Stimulated activated CD8-positive, alpha-beta memory T cell treated with anti-CD3 and anti-CD28 coated beads, Interleukin-7, amount 100 ng/mL, for 4 hours (primary cell): ENCODE measurements at places on chromosomes 5 and 9.

DNA sequence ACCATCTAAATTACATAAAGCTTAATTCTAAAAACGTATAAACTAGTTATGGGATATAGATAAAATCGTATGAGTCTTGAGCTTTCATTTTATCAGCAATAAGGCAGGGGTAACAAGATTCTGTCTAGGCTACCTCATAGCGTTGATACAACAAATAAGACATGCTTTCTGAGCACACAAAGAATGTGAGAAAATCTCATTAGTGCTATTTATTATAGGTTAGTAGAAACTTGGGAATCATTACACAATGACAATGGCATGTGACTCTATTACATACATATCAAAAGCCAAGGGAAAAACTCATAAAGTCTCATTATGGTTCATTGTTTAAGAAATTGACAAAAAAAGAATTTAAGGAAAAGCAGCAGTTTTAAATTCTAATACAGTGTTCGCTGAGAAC, 448.6 kb downstream of the PLK2 start:
- DNase-seq: no peak

DNA sequence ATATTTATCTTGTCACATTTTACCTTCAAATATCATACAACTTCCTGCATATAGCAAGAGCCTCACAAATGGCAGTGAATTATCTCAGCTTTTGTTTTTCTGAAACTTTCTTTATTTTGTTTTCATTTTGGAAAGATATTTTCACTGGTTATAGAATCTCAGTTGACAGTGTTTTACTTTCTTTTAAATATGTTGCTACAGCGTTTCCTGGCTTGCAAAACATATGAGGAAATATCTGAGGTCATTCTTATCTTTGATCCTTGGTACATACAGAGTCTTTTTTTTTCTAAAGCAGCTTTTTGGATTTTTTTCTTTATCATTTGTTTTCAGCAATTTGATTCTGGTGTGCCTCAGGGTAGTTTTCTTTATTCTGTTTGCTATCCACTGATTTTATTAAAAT, 77.6 kb upstream of the CEP78 start:
- DNase-seq: no peak

DNA sequence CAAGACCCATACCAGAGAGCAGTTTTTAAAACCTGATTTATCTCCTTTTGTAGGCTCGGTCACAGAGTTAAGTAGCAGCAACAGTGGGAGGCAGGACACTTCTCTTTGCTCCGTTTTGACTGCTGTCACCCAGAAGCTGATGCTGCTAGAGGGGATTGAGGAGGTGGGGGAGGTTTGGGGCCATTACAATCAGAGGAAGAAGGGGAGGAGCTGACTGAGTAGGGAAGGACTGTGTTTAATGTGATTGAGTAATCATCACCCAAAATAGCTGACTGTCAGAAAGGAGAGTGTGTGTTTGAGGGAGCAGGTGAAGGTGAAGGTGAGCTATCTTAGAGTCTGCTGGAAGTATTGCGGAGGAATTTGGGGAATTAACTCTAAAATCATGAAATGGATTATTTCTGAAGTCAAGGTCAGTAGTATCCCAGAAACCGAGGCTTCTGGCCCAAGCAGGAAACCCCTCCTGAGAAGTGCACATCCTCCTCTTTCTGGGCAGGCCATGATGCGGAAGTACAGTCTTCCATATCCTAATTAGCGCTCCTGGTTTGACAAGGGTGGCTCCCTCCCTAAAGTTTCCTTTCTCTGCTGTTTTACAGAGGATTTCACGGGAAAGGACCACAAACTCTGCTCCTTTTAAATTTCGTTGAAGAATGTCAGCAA, 214.9 kb downstream of the PLK2 start:
- DNase-seq: no peak

DNA sequence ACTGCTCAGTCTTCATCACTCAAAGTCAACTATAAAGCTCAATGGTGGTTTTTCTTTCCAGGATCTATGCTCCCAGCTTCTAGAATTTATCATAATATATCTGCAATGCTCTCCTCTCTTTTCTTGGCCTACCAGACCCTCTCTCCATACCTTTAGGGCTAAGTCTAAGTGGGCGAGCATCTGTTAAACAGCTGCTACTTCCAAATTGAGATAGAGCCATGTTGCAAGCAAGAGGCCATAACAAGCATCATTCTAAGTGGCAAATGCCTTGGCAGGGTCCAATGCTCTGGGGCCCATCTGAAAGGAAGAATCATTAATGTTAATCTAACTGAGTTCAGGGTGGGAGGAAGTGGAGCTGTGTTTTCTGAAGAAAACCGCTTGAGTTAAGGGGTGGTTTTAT, 324.0 kb downstream of the TLR4 start:
- DNase-seq: no peak

- no peak for DNase-seq
Measured at GRCh38 chr5:2111569-2112105, 228.9 kb upstream of the IRX4 start.

GRCh38 chr5:180596668-180597231, 5.5 kb upstream of the SCGB3A1 start:
- DNase-seq: no peak

DNA sequence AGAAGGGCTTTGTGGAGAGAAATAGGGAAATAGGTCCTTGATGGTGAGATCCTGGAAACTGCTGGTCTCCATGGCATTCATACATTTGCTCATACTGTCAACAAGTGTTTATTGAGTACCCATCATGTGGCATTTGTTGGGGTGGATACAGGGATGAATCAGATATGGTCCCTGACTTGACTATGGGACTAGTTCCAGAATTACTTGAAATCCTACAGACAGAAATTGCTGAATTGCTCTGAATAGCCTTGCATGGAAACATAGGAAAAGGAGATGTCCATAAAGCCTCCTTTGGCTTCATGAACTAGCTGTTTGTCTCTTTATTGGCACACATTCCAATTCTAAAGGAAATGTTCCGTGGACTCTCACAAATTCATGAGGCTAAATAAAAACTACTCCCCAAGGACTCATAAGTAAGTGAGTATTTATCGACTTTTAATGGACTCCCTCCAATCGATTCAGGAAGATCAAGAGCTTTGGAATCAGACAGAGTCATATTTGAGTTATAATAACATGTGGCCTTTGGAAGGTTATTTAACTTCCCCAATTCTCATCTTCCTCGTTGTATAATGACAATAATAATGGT, 122.4 kb upstream of the C6 start:
- no peak for DNase-seq

- DNase-seq: no peak
Measured at GRCh38 chr9:18683312-18683711, 209.4 kb downstream of the ADAMTSL1 start.

GRCh38 chr5:591746-592145, 20.4 kb upstream of the CEP72 start:
- DNase-seq: no peak

DNA sequence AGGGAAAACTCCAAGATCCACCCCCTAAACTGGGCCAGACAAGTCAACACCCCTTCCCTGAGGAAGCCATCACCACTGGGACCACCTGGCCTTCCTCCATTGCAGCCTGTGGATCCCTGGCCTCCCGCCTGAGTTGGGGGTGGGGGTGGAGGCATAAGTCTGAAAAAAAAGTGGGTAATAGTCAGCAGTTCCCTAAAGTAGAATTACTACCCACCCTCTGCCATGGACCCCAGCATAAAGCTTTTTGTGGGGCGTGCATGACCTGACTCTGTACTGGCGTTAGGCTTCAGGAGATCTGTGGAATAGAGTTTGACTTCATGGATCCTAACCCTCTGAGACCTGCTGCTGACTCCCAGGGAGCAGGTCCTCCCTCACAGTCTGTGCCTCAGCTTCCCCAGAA, 2.0 kb upstream of the CXXC5 start:
- DNase-seq: no peak

DNA sequence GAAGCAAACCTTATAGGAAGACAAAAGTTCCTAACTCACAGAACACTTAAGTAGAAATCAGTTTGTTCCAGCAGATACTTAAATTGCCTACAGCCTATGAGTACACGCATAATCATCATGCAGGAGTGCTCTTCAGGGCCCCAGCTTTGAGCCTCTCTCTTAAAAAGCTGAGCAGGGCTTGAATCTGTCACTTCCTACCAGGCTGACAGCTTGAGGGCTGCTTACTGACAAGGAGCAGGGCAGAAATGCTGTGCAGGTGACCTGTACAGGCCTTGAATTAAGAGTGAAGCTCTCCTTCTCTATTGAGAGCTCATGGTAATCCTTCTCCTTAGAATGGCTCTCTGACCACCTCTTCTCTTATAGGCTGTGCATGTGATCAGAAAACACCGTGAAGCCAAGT, 66.5 kb upstream of the MAST4 start:
- DNase-seq: no peak

GRCh38 chr9:108746001-108746400, 109.8 kb downstream of the ACTL7B start:
- DNase-seq: no peak

- DNase-seq: no peak
Measured at GRCh38 chr9:78559449-78559885, 262.5 kb downstream of the PSAT1 start.

GRCh38 chr5:133048993-133049725, 2.7 kb upstream of the HSPA4 start:
- DNase-seq: no peak

DNA sequence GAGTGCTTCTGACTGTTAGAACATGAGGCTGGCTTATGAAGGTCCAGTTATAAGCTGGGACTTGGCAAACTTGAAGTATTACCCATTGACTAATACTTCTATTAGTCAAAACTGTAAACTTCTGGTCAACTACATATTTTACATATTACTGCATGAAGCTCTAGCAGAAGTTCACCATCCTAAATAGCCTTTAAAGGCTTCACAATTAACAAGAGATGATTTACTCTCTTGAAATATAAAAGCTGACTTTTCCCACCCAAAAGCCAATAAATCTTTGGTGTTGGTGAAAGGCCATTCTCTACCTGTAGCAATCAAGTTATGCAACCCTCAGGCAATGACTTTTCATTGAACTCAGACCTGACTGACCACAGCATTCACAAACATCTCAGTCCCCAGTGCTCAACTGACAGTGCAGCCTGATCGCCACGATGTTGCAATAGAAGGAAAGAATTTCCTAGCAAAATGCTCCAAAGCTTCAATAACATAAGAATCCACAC, 345.6 kb downstream of the EBF1 start:
- no peak for DNase-seq

DNA sequence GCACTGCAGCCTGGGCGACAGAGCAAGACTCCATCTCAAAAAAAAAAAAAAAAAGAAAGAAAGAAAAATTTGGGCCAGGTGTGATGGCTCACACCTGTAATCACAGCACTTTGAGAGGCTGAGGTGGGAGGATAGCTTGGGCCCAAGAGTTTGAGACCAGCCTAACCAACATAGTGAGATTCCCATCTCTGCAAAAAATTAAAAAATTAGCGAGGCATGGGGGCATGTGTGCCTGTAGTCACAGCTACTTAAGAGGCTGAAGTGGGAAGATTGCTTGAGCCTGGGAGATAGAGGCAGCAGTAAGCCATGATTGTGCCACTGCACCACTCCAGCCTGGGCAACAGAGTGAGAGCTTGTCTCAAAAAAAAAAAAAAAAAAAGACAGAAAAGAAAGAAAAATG, 2.9 kb upstream of the SIT1 start:
- DNase-seq: no peak

- no peak for DNase-seq
Measured at GRCh38 chr9:121088576-121088975, 13.8 kb downstream of the CNTRL start.

GRCh38 chr5:87705876-87706275, 293.1 kb upstream of the CCNH start:
- DNase-seq: no peak

- no peak for DNase-seq
Measured at GRCh38 chr5:153905219-153905618, 133.5 kb downstream of the FAM114A2 start.

- DNase-seq: no peak
Measured at GRCh38 chr5:131545845-131546244, 89.2 kb downstream of the RAPGEF6 start.

GRCh38 chr9:14298601-14299022, 15.3 kb downstream of the NFIB start:
- DNase-seq: no peak

DNA sequence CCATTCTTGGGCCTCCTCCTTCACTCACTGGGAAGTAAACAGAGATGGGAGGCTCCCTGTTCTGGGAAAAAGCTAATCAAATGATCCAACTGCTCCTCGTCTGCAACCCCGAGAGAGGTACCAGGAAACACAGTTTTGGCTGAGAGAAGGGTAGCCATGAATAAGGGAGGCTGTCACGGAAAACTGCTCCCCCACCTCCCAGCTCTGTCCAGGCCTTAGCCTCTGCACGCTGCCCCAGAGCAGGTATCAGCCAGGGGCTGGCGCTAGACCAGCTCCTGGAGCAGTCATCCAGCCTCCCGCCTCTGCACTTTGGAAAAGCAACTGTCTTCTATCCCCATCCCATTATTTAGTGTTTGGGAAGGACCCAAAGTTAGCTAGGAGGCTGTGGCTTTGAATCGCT, 266.1 kb downstream of the NDUFS4 start:
- no peak for DNase-seq

- DNase-seq: no peak
Measured at GRCh38 chr5:139702548-139702947, 54.4 kb downstream of the CXXC5 start.

- DNase-seq: no peak
Measured at GRCh38 chr5:39201160-39201780, 18.1 kb downstream of the FYB1 start.

GRCh38 chr5:33240558-33240957, 200.2 kb upstream of the TARS1 start:
- DNase-seq: no peak

DNA sequence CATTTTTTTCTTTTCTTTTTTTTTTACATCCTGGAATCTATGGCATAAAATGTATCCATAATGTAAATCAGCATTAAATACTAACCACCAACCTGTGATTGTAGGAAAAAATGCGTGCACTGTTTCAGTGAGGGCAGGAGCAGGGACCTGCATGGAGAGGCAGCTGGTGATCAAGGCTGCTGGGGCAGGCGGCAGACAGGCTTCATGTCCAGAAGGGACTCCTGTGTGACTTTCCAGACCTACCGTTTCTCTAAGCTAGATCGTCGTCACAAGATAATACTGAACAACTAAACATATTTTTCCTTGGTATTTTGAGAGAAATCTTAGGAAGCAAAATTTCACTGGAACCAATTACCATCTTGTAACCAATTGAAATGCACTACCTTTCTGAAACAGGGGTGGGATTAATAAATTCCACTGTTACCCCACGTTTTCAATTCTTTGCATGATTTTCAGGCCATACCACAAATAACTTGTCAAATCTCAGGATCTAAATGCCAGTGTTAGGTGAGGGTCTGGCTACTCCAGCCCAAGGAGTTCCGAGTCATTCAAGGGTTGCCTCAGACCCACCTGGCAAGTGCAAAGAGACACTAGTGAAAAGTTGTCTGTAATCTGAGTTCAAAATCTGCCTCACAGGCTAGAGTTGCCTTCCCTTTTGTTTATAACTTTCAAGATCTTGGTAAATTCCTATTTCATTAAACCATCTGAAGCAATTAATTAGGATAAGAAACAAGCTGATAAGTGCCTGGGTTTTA, 198.2 kb downstream of the SEMA5A start:
- DNase-seq: no peak

- no peak for DNase-seq
Measured at GRCh38 chr5:131945551-131946168, at the start of gene MEIKIN. Gene MEIKIN, minus strand, starts transcription at chr5:131945663. Its CDS starts 158 bp downstream, at chr5:131945505.

GRCh38 chr9:91842358-91843049, 107.5 kb downstream of the ROR2 start:
- no peak for DNase-seq

GRCh38 chr5:176538989-176539384, 1.8 kb upstream of the RNF44 start:
- no peak for DNase-seq

- no peak for DNase-seq
Measured at GRCh38 chr9:127174386-127175318, 52.2 kb upstream of the ANGPTL2 start.

- peak; percentile 94 for DNase-seq
Measured at GRCh38 chr9:33473643-33474352, at the start of gene NOL6. Gene NOL6, minus strand, starts transcription at chr9:33473924. Its CDS starts 82 bp downstream, at chr9:33473842.
